IMR-90 (cell line): ENCODE measurements at places on chromosomes 7 and 10.

- DNase-seq: no peak
These were observed 834.2 kb downstream of the LRMDA start for GRCh38 chr10:76265441-76266113.

- peak; percentile 2 for DNase-seq
These were observed 133.5 kb downstream of the BUB3 start for GRCh38 chr10:123287594-123288247.

DNA sequence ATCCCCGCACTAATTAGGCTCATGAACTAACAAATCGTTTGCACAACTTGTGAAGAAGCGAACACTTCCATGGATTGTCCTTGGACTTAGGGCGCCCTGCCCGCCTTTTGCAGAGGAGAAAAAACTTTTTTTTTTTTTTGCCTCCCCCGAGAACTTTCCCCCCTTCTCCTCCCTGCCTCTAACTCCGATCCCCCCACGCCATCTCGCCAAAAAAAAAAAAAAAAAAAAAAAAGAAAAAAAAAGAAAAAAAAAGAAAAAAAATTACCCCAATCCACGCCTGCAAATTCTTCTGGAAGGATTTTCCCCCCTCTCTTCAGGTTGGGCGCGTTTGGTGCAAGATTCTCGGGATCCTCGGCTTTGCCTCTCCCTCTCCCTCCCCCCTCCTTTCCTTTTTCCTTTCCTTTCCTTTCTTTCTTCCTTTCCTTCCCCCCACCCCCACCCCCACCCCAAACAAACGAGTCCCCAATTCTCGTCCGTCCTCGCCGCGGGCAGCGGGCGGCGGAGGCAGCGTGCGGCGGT, at the start of gene EMX2:
EMX2 (plus strand) TSS at position 41 of the 519 bp plus-strand sequence. CDS start 522 bp downstream, outside the sequence.
- no peak for DNase-seq

DNA sequence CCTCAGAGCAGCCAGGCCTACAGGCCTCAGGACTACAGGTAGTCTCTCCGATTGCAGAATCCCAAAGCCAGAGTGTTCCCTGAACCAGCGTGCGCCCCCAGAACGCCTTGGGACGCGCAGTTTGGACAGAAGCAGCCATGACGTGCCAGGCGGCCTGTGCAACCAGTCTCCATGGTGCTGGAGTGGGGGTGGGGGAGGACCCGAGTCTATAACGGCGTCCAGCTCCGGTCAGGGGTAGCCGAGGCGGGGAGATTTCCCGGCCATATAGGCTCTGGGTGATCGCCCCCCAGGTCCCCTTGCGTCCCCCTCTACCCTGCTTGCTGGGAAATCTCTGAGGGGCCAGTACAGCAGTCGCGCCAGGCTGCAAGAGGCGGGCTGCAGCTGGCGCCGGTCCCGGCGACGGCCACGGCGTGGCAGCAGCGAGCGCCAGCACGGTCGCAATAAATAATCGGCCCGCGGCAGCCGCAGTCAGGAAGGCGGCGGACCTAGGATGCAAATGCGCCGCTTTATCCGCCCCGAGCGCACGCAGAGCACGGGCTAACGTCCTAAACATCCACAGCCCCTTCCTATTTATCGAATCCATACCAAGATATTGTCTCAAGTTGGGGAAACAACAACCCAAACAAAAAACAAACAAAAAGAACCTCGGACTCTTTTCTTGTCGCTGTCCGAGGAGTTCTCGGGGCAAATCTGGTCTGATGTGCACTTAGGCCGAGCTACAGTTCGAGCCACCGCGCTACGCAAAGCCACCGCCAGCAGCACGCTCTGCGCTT, 1.6 kb downstream of the HOXA3 start:
- DNase-seq: peak; percentile 78

DNA sequence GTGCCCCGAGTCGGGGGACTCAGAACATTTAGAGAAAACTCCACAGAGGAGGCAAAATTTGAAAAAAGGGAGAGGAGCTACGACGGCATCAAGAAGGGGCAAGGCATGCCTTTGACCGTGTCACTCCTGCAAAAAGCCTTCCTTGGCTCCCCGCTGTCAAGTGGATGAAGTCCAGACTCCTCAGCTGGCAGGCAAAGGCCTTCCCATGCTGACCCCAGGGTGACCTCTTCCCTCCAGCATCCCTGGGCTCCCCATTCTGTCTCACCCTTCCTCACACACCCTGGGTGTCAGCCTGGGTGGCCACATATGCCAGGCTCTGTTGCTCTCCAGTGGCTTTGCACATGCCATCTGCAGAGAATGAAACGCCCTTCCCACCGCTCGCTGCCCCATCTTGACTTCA, 88.4 kb upstream of the ZMIZ1 start:
- no peak for DNase-seq
